ENCODE measurements at places on chromosomes 3 and 15. TPM values are rescaled to one million over a fixed set of nuclear protein-coding genes. Genes with fewer than 3 reads are reported as not detected.

DNA sequence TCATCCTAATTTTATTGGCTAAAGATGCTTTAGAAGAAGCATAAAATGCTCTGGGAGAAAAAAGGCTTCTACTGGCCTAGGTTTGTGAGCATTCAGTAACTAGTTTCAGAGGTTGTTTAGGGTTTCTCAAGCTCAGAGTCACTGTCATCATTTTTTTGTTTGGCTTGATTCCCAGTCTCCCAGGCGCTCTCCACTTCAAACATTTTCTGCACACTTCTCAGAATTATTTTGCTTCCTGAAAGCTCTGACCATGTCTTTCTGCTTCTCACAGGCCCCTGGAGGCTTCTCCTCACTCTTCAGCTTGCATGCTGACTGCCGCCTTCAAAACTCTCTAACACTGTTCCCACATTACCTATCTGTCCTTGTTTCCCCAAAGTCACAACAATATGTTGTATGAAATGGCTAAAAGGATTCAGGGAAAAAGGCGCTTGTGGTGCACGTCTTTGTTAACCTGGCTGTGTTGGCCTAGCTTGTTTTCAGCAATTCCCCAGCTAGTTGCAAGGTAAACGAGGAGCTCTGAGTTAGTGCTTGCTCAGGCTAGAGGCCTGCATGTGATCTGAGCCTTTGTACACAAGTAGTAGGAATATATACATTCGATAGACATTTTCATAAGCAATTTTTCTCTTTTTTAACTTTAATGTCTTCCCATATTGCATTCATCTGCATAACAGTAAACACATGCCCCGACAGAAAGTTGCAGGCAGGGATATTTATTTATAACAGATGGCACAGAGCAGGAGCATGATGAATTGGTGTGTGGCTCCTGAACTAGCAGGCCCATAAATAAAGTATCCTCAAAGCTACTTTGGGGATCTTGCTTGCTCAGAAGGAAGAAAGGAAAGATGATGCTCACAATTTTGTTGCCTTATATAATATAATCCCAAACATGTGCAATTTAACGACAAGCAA is 129.2 kb upstream of the DPH6 start:
- DNase-seq, result no peak

DNAH12 gene
- total RNA-seq, result 0.38 TPM

DNA sequence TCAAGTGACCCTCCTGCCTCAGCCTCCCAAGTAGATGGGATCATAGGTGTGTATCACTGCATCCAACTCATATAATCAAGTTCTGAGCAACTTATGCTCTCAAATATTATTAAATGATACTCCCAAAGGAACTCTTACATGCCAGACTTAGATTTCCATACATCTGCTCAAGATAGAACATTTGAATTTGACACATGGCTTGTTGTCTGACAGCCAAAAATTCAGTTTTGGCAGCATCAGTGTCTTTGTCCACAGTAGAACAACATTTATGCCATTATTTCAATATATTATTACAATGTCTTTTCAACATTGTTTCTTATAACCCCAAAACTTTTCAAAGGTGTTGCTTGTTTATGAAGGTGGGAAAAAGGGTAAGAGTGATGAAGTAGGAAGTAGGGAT is 116.2 kb downstream of the SUCNR1 start:
- DNase-seq, result no peak

DNA sequence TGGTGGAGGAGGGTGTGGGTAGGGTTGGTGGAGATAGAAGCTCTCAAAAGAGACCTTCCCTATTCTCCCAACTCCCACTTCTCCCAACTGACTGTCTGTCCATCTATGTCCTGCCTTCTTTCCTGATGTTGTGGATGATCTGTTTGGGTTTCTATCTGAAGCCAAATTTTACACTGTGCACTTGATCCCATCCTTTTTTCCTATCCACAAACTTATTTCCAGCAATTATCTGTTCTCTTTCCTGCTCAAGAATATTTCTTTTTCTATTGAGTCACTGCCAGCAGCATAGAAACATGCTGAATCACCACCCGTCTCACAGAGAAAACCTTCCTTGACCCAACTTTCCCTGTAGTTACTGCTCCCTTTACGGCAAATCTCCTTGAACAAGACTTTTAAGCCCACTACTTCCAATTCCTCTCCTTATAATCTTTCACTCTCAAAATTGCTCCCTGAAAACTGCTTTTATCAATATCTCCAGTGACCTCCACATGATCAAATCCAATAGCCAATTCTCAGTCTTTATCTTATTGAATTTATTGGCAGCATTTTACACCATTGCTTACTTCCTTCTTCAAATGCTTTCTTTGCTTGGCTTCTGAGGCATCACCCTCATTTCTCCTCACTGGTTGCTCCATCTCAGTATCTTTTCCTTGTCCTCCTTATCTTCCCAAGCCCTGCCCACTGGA is 141.2 kb upstream of the SLC7A14 start:
- no peak for DNase-seq

DNA sequence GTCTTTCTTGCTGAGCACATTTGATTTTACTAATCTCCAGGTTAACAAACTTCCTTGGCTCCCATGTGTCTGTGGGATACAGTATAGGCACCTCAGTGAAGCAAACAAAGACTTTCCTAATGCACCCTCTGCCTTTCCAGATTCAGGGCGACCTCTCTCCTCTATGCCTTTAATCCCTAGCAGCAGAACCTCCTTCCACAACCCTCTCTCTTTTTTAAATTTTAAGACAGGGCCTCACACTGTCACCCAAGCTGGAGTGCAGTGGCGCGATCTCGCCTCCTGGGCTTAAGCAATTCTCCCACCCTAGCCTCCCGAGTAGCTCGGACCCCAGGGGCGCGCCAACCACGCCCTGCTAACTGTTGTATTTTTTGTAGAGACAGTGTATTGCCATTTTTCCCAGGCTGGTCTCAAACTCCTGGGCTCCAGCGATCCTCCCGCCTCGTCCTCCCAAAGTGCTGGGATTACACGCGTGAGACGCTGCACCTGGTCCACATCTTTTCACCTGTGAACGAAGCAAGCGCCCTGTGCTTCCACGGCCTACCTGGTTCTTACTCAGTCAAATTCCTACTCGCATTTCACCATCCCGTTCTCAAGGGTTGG is 1.7 kb upstream of the HACD3 start:
- no peak for DNase-seq

GRCh38 chr3:52620580-52620979 is 65.1 kb downstream of the PBRM1 start:
- DNase-seq, result no peak

DNA sequence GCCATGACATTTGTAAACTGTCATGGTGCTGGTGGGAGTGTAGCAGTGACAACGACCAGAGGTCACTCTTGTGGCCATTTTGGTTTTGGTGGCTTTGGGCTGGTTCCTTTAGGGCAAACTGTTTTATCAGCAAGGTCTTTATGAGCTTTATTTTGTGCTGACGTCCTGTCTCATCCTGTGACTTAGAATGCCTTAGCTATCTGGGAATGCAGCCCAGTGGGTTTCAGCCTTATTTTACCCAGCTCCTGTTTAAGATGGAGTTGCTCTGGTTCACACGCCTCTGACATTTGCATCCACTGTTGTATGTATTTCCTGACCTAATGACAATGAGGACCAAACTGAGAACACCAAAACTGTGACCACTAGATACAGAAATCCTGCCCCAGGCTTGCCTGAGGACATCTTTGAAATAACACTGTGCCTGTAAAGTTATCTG is 37.6 kb downstream of the RAB8B start:
- no peak for DNase-seq

PLAAT1 gene
- total RNA-seq, result 0.72 TPM

CELSR3 gene
- 2.0 TPM for total RNA-seq

GRCh38 chr3:148331081-148331846 is 366.4 kb upstream of the AGTR1 start:
- DNase-seq, result no peak

MAGI1 gene
- total RNA-seq, result 42.8 TPM

ZNF385D gene
- 8.9 TPM for total RNA-seq

DNA sequence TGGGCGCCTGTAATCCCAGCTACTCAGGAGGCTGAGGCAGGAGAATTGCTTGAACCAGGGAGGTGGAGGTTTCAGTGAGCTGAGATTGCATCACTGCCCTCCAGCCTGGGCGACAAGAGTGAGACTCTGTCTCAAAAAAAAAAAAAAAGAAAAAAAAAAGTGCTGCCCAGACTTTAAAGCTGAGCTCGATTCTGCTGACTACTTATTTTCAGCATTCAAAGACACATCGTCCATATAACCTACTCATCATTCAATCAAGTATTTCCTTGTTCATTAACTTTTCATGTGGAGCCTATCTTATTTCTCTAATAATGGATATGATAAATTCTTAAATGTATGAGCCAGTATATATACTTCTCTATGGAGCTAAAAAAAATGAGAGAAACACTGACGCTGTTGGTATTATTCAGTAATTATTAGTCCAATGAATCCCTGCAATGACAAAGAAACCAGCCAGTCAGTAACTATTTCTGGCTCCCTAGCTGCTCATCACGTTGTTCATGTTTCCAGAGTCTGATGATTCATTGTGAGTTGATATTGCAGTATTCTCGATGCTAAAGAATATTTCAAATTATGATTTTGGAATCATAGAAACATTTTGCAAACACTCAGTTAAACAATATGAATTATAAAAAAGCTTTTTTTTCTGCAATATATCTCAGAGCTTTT is 111.9 kb downstream of the RAP2B start:
- DNase-seq, result no peak

PROS1 gene
- total RNA-seq, result 56.2 TPM

LMCD1 gene
- 65.4 TPM for total RNA-seq

- DNase-seq, result no peak
Observed at GRCh38 chr3:158835631-158836030, 33.8 kb downstream of the MFSD1 start.

All from kidney (tissue), 22 donors.